GM23248 (cell line): ENCODE measurements at places on chromosomes 5 and 9. TPM values are rescaled to one million over a fixed set of nuclear protein-coding genes. Genes with fewer than 3 reads are reported as not detected.

GRCh38 chr5:21784487-21784886 lies 1068.7 kb downstream of the CDH12 start:
- DNase-seq = no peak

- DNase-seq = no peak
These were observed 29.1 kb downstream of the GFPT2 start for GRCh38 chr5:180323941-180324600.

PCDHB2 gene
- polyA plus RNA-seq = 4.4 and 6.0 TPM in 2 replicates

GRCh38 chr9:16640649-16641048 lies 229.8 kb downstream of the BNC2 start:
- peak; percentile 32 for DNase-seq

DNA sequence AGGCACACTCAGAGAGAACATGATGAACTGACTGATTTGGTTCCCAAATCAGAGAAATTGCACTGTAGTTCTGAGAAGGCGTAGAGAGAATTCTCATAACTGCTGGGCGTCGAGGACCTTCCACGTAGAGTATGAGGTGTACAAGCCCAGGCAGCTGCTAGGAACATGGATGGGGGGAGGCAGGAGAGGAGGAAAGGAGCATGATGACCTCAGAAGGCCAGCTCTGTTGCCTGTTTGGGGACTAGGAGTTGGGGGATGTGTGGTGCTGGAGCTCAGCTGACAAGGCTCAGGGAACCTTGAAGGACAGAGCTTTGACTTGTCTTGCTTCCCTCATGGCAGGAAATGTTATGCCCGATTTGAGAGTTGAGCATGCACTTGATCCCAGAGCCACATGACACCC lies 485.4 kb downstream of the IRX1 start:
- no peak for DNase-seq

RUSC2 gene
- 31.7 and 34.0 TPM in 2 replicates for polyA plus RNA-seq

- DNase-seq = no peak
These were observed 316.4 kb upstream of the TUSC1 start for GRCh38 chr9:25994605-25995004.

DNA sequence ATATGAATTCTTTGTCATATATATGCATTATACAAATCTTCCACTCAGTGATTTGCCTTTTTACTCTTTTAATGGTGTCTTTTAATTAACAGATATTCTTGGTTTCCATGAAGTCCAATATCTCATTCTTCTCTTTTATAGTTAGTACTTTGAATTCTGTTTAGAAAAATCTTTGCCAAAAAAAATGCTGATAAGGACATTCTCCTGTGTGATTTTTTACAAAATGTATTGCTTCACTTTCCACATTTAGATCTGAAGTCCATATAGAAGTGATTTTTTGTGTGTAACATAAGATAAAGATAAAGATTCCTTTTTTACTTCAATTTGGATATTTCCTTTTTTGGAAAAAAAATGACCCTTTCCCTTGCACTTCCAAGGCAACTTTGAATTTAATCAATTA lies 50.3 kb downstream of the OTP start:
- no peak for DNase-seq

DNA sequence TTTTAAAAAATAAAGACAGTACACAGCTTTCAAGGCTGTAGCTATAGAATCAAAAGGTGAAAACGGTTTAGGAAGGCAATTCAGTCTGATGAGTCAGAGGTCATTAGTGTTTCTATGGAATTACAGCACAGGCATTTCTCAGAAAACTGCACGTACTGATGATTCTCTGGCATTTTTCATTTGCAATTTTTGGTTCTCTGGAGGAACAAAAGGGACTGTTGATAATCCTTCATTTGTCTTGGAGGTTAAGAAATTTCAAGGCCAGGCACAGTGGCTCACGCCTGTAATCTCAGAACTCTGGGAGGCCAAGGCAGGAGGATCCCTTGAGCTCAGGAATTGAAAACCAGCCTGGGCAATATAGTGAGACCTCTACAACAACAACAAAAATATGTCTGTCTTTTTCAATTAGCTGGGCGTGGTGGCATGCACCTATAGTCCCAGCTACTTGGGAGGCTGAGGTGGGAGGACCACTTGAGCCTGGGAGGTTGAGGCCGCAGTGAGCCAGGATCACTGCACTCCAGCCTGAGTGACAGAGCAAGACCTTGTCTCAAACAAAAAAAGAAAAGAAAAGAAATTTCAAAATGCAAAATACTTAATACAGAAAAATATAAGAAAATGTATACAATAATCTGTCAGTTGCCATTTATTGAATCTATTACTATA lies 27.3 kb downstream of the NR6A1 start:
- DNase-seq = peak; percentile 53

NME5 gene
- polyA plus RNA-seq = not detected in 2 replicates

GRCh38 chr5:13648822-13649221 lies 295.7 kb downstream of the DNAH5 start:
- DNase-seq = peak; percentile 30

CDH9 gene
- not detected in 2 replicates for polyA plus RNA-seq

- DNase-seq = no peak
These were observed 153.1 kb downstream of the HSD17B3 start for GRCh38 chr9:96148634-96149532.

GRCh38 chr5:78677777-78678668 lies 29.5 kb upstream of the LHFPL2 start:
- DNase-seq = peak; percentile 96

GRCh38 chr5:141826674-141827073 lies 51.5 kb downstream of the PCDH1 start:
- peak; percentile 29 for DNase-seq

GRCh38 chr9:86860006-86860405 lies 87.3 kb downstream of the GAS1 start:
- DNase-seq = no peak

LSM11 gene
- 0.52 and 0.79 TPM in 2 replicates for polyA plus RNA-seq

DPM2 gene
- polyA plus RNA-seq = 62.8 and 66.5 TPM in 2 replicates

- DNase-seq = peak; percentile 53
These were observed 133.3 kb downstream of the GCNT1 start for GRCh38 chr9:76592091-76592973.

DNA sequence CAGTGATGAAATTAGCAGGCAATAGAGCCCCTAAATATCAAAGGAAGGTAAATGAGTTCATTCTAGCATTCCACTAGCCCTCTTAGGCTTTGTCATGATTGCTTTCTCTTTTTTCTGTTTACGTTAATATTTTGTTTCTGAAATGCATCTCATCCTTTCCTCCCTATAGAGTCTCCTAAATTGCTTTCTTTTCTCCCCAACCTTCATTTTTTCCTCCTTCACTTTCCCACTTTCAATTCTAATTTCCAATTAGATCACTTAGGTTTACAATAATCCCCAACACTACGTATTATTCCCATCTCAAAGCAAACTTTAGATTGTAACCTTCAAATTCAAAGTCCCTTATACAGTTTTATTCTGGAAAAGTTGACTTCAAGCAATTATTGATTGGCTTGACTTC lies 559.3 kb downstream of the RAB3C start:
- no peak for DNase-seq

DNA sequence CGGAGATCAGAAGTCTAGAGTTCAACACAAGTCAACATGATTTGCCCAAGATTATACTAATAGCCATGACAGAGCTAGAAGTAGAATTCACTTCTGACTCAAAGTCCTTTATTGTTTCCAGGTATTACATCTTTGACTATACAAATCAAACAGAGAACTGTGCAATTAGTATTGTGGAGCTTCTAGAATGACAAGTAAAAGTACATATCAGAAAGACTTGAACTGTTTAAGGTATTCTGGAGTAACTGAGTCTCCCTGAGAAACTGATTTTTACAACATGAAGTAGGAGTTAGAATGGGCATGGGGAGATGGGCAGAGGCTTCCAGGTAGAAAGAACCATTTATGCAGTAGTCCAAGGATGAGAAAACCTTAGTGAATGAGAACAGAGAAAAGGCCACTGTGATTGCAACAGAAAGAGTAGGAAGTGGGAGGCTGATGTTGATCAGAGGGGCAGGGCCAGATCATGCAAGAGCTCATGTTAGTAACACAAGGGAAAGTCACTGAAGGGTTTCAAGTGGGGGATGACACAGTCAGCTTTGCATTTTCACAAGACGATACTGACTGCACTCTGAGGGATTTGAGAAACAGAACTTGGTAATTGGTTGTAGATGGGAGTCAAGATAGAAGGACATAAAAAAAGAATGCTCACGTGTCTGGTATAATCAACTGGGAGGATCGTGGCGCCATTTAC lies 280.7 kb downstream of the RFX3 start:
- DNase-seq = peak; percentile 15

GRCh38 chr5:111635151-111635902 lies 121.7 kb downstream of the NREP start:
- no peak for DNase-seq

PCDHB3 gene
- 0.23 and 0.24 TPM in 2 replicates for polyA plus RNA-seq

GPBP1 gene
- 38.1 and 38.8 TPM in 2 replicates for polyA plus RNA-seq

DNA sequence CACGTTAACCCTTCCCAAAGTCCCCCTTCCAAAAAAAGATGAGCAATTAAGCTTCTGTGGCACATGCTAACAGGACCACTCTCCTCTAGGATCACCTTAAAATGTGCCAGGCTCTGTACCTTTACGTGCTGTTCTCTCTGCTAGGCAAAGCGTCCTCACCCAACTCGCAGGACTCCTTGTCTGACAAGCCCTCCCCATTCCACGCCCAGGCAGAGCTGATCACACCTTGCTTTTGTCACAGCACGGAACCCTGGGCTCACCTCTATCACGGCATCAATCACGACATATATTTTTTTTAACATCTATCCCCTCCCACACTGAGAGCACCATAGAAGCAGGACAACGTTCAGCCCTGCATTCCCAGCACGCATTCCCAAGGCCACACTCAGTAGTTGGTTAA lies 47.1 kb downstream of the CDK5RAP2 start:
- no peak for DNase-seq

- no peak for DNase-seq
These were observed 25.1 kb downstream of the COL15A1 start for GRCh38 chr9:98968601-98969337.
